ENCODE measurements at places on chromosomes 7 and 10. TPM values are rescaled to one million over a fixed set of nuclear protein-coding genes. Genes with fewer than 3 reads are reported as not detected.

- DNase-seq: no peak
These were observed 179.4 kb downstream of the CUX1 start for GRCh38 chr7:101996876-101997275.

GRCh38 chr7:24381894-24382505, 98.0 kb downstream of the NPY start:
- no peak for DNase-seq

GRCh38 chr7:150992833-150993302, 2.1 kb downstream of the NOS3 start:
- no peak for DNase-seq

The FAM237B gene
- not detected for total RNA-seq

The ZNF775 gene
- 75.2 TPM for total RNA-seq

DNA sequence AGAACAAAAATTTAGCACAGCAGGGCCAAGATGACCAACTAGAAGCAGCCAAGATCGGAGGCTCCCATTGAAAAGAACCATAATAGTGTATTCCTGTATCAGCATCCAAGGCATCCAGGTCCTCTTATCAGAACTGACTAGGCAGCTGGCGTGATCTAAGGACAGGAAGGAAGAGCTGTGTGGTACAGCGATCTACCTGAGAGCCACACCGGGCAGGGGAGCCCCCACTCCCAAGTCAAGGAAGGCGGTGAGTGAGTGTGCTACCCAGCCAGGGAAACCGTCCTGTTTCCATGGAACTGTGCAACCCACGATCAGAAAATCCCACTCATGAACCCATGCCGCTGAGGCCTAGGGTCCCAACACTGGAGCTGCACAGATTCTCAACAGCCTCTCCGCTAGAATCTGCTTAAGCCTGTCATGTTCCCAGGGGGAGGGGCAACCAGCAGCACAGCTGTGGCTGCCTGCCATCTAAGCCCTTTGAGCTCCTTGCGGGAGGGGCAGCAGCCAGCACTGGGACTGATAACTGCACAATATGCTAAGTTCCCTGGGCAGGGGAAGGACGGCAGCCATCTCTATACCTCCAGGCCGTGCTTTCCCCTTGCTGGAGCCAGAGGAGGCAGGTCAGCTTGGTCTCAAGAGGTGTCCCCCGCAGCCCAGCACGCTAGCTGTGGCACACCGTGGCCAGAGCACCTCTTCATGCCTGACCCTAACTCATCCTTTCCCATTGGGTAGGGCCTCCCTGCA, 213.0 kb upstream of the SMIM30 start:
- DNase-seq: no peak

GRCh38 chr7:23893942-23894891, 184.2 kb downstream of the STK31 start:
- no peak for DNase-seq

DNA sequence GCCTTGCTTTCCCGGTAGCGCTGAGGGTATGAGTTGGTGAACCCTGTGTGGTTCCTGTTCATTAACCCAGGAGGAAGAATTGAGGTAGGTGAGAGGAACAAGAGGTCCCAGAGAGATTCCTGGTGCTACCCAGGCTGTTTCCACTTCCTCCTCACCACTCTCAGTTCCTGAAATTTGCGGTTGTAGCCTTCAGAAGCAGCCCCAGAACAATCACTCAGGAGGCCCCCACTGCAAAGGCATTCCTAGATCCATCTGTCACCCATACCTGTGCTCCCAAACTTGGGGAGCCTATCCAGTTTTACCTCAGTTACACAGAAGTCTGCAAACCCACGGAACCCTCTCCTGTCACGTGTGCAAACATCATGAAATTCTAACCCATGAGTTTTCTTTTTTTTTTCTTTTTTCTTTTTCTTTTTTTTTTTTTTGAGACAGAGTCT, 9.0 kb upstream of the PIP4K2A start:
- DNase-seq: peak; percentile 21

Data from transverse colon (tissue), 4 donors.